CD4-positive, alpha-beta T cell treated with Interleukin-4 for 1 hour (primary cell): ENCODE measurements at places on chromosomes 2 and 18.

DNA sequence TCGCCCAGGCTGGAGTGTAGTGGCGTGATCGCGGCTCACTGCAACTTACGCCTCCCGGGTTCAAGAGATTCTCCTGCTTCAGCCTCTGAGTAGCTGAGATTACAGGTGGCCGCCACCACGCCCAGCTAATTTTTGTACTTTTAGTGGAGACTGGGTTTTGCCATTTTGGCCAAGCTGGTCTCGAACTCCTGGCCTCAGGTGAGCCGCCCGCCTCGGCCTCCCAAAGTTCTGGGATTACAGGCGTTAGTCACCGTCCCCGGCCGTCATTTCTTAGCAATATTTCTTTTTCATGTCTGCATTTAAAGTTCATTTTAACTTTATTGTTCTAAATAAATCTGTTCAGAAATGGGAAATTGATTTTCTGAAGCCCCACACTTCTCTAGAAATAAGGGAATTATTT lies 597.3 kb upstream of the DDX18 start:
- no peak for DNase-seq

- no peak for DNase-seq
Measured at GRCh38 chr2:68290901-68291300, 28.8 kb downstream of the CNRIP1 start.

DNA sequence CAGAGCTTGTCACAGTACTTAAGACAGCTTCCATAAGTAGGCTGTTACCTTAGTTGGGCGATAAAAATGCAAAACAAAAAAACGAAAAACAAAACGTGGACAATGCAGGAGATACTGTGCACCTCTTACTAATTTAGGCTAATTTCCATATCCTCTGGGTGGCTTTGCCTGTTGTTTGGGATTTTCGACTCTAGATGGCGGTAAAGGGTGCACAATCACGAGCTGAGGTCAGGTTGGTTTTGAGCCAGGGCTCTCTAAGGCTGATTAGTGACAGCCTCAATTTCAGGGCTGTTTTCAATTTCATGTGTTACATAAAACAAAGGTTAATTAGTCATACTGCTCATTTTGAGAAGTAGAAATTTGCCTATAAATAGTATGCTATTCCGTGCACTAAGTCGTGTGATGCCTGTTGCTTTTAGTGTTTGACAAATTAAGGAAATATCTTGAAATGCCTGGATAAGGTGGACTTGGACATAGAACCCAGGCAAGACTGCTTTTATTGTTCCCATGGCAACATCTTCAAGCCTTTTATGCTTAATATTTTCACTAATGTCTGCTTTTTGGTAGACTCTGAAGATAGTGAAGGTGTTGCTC lies 493.1 kb downstream of the SOCS6 start:
- peak; percentile 59 for DNase-seq

- DNase-seq: no peak
Measured at GRCh38 chr2:68141875-68142274, 15.8 kb upstream of the PNO1 start.

DNA sequence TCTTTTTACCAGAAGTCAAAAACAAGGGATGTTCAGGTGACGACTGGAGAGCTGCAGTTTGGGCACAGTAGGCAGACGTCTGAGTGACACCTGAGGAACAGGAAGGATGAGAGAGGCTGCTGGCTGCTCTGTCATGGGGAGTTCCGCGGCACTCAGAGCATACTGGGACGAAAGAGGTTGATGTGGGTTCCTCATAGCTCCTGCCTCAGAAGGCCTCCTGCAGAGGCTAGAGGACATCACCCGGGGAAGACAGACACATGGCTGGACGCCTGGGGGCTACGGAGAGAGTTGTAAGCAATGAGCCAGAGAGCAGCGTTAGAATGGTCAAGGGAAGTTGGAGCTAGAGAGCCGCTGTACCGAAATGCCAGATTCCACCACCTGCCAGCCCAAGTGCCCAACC lies 45.1 kb upstream of the GLI2 start:
- DNase-seq: no peak

DNA sequence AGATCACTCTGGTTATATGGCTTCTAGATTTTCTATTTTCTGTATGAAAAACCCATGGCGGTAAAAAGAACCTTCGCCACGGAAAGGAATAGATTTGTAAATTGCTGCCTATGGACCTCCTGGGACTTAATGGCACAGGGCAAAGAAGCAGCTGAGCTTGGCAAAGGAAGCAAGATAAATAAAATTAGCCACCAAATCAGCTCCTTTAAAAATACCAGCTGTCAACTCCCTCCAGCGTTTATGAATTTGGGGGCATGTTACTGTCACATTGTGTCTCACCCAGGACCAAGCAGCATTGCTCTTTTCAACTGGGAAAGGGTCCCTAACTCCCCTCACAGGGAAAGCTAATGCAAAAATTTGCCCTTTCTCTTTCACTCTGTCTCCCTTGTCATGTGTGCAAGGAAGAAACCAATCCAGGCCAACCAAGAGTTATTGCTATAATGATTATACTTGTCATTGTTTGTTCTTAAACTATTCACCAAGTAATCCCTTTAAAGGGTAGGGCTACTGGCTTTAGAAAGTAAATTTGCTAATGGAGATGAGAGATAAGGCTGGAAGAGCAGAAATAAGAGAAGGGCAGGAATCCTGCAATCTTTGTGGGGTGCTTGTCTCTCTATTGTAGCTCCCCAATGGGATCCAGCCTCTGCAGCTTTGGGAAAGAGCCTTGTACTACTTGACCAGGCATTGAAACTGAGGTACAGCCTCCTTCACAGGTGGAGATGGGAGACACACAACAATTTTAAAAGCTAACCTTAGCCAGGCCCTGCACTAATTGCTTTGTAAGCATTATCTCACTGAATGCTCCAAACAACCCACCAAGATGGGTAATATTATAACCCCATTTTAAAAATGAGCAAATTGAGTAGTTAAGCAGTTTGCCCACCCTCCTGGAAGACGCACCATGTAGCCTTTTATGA lies 119.1 kb upstream of the KLF7 start:
- no peak for DNase-seq

DNA sequence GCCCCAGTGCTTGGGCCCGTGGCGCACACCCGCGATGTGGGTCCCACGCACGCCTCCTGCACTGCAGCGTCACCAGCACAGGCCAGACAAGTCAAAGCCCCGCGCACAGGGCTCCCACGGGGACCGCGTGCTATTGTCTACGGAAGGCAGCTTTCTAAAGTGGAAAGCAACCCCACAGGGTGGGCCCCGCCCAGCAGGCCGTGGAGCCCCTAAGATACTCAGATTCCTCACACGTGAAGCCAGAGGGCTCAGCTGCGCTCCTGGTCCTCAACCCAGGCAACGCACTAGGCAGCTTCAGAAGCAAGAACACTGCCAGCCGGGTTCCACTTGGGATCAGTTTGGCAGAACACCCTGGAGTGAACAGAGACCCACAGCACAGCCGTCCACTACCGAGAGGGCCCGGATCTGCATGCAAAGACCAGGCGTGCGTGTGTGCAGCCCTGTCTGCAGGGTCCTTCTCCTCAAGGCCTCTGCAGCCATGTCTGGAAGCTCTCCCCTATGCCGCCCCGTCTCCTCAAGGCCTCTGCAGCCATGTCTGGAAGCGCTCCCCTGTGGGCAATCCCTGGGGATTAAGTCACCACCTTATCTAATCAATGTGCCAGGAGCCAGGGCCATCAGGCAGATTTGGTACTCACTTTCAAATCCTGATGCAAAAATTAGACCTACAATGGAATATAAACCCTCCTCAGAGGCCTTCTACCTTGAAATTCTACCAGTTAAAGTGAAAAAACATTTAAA lies 231.3 kb downstream of the HDAC4 start:
- DNase-seq: no peak

- DNase-seq: no peak
Measured at GRCh38 chr2:7270011-7270431, 352.8 kb downstream of the RNF144A start.

DNA sequence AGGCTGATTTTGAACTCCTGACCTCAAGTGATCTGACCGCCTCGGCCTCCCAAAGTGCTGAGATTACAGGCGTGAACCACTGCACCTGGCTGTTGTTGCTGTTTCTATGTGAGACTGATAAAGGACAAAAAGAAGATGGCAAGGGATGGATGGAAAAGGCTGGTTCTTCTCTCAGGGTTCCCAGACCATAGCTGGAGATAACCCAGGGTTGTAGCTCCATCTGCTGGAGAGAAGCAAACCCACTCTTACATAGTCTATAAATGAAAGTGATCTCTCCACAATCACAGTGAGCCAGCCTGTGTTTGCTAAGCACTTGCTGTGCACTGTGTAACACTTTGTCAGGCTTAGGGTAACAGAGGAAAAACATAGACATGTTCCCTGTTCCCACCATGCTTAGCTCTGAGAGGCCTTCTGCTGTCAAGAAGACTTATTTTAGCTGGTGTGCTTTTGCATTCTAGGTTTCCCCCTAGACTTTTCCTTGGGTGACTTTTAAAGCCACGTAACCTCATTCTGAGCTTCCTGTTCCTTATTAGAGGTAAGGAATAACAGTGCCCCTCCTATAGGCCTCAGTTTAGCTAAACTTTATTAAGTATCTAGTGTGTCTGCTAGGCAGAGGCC lies 49.7 kb downstream of the LIMS1 start:
- DNase-seq: peak; percentile 61

GRCh38 chr18:78618726-78619125 lies 360.9 kb upstream of the SALL3 start:
- no peak for DNase-seq

DNA sequence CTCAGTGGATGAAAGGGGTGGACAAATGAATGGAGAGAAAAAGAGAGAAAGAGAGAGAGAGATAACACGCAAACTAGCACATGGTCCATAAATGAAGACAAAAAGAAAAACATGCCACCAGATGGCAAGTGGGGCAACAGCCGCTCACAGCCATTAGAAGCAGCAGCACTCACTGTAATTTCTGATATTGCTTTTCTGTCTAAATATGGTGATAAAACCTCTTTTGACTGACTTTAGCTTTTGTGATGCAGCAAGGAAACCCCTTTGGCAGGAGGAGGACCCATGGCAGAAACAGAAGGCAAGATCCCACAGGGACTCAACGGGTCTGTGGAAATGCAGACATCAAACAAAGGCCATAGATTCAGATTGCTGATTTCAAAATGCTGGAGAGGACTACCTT lies 88.0 kb upstream of the CDH20 start:
- no peak for DNase-seq

DNA sequence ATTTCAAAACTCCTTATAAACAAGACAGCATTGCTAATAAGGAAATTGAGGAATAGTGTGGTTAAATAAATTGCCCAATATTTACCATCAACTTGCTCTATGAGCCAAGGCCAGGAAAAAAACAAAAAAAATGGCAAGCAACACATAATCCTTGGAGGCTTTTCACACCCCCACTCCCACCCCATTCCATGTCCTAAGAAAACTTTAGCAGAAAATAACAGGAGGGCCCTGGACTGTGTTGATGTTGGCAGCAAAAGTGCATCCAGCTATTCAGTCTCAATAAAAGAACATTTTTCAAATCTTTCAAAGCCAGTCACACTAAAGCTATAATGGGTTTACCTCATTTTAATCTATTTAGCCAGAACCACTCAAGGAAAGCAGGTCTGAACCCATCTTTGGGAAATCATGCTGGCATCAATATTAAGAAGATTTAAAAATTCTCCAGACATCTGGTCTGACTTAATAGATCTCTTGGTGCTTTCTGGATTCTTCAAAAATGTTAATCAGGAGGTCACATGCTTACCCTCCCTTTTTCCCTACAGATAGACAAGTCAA lies 34.6 kb upstream of the STK17B start:
- no peak for DNase-seq

DNA sequence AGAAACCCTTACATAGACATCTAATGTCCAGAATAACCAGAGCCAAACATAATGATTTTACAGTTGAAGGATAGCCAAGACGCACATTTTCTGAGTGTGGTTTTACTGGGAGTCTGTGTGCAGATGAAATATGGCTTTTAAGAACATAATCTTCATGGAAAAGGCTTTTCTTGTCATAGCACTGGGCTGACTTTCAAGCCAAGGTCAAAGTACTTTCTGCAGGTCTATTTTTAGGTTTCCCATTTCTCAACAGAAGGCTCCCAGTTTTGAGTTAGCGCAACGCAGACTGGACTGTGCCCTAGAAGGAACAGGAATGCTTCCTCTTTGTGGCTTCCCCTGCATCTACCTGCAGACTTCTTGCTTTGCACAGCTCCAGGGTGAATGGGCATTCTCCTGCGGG lies 92.3 kb upstream of the UPP2 start:
- no peak for DNase-seq

DNA sequence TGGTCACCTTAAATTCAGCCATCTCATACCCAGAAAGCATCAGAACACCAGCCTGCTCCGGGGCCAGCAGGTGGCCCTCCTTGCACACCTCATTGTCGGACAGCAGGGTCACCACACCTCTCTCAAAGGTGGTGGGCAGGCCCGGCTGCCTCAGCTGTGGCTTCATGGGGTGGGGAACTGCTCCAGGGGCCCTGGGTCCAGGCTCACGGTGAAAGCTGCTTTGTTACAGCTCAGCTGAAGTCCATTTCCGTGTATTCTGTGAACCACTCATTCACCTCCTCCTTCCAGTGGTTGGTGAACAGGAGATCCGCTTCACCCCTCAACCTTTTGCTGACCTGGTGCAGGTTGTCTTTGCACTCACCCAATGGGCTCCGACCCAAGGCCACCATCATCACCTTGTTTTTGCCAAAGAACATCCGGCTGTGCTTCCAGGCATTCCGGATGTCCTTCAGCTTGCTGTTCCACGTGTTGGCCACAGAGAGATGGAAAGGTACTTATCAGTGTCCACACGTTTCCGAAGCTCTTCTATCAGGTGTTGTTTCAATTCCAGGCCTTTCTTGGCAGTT lies 78.6 kb upstream of the LDLRAD4 start:
- no peak for DNase-seq

GRCh38 chr2:67108231-67108630 lies 288.9 kb upstream of the ETAA1 start:
- DNase-seq: no peak

- DNase-seq: no peak
Measured at GRCh38 chr2:207395535-207396251, 134.1 kb upstream of the CREB1 start.

DNA sequence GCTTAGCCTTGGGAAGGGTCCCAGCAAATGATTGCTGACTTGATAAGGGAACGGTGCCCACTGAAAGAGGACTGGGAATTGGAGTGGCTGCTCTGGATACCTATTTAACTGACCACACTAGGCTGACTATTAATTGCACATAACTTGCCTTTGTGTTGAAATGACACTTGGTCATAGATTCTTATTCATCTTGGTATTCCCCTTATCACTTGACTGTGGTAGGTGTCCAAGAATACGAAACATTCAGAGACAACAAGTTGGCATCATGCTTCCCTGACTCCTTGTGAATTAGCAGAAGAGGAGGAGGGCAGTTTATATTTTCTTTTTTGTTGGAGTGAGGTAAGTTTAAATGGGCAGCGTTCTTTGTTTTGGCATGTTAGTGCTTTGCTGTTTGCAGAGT lies 13.4 kb downstream of the FMNL2 start:
- DNase-seq: no peak
